Mammary epithelial cell (primary cell): ENCODE measurements at places on chromosomes 5 and 9.

DNA sequence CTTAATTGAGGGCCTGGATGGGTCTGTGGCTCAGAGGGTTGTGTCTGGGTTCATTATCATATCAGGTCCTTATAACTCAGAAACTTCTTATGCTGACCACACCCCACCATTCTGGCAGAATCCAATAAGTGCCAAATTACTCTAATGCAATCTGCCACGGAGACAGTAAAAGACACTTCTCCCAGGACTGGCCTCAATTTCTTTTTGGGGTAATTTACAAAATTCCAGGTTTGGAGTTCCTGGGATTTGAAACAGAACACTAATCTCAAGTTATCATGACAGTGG, 187.8 kb downstream of the GNAQ start:
- no peak for DNase-seq

GRCh38 chr5:107542831-107543231, 127.9 kb downstream of the EFNA5 start:
- peak; percentile 71 for DNase-seq

DNA sequence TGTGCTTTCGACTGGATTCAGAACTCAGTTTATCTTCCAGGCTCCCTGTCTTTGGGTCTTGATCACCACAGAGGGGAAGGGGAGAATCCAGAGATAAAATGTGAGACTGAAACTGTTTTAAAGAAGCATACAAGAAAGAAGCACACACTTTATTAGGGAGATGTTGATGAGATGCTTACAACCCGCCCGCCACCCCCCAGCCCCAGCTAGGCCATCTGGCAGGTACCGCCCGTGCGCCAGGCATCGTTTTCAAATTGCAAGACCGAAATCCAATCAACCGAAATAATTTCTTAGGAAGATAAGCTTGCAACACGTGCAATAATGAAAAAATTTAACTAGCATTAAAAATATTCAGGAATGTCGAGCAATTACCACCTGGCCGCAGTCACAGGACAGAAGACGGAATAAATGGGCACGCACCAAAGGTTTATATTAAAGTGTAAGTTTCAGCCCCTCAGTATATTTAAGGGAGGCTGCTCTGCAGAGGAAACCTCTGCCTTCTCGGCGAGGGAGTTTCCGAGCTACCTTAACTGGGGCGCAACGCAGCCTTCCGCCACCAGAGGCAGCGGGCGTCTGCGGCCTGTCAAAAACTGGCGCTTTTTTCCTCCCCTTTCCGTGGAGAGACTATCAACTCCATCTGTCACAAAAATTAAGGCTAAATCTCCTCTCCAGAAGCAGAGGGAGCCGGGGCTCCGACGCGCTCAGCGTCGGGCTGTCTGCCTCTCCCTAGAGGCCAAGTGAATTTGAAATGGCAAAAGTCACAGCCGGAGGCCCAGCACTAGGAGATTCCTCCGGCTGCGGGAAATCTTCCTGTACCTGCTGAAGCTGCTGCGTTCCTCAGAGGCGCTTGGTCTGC, 996 bp upstream of the GAS1 start:
- DNase-seq: peak; percentile 77

DNA sequence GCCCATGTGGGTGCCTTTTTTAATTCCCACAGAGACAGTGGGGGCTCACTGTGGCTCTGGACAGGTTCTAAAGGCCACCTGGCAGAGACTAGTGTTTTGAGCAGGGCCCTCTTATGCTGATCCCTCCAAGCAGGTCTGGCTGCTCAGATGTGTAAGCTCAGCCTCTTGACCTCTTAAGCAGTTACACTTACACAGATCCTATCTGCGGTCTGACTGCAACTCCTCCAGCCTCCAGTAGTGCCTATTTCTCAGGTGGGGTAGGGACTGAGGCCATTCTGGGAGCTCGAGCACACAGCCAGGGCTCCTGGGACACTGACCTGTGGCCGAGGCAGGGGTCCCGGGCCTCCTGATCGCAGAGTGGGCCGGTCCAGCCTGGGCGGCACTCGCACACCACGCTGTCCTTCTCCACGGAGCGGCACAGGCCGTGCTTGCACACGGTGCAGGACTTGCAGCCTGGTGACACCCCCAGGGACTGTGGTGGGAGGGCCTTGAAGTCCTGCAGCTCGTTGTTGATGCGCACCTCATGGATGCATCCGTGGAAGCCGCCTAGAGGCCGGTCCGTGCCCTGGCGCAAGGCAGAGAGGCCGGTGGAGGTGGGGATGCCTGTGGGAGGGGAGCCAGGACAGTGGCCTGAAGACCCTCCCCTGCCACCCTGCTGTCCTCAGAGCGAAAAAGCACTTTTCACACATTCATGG, 91.9 kb upstream of the PANK3 start:
- no peak for DNase-seq

DNA sequence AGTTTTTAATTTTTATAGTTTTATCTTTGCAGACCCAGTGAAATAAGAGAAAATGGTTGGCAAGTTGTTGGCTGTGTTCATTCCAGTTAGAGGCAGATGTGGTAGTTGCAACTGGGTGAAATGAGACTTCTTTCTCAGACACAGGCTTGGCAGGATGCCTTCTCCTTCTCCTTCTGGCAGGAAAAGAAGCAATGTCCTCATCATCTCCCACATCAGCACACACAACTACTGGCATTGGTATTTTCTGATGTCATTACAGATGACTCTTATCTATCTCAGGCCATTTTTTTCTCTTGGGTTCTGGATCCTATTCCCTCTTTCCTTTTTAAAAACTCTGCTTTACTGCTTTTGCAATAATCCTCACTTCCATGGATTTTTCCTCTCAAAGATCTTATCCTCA, 103.3 kb upstream of the EDIL3 start:
- no peak for DNase-seq

DNA sequence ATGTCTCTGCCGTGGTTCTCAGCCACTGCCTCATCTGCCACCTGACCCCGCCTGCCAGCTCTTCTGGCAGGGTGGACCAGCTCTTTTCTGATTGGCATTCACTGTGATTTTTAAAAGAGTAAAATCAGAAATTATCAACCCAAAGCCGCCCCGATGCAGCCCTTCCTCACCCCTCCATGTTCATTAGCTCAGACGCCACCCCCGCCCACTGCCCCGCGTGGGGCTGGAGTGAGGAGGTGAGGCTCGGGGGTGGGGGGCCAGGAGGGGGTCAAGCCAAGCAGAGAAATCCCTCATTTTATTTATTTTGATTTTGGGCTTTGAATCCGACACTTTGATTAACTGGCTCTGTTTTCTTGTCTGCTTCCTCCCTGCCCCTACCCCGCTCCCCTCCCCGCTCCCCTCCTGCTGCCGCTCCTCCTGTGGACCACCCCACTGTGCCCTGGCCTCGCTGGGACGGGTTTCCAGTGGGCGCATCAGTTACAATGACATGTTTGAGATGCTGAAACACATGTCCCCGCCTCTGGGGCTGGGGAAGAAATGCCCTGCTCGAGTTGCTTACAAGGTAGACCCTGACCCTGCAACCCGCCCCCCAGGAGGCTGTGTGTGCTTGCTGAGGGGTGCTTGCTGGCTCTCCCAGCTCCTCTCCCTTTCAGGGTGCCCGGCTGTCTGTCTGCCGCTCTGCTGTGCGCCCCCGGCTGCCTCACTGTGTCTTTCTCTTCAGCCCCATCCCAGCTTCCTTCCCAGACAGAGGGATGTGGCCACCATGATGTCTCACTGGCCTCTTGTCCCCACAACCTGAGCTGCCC, 224.9 kb downstream of the CACNA1B start:
- DNase-seq: no peak

DNA sequence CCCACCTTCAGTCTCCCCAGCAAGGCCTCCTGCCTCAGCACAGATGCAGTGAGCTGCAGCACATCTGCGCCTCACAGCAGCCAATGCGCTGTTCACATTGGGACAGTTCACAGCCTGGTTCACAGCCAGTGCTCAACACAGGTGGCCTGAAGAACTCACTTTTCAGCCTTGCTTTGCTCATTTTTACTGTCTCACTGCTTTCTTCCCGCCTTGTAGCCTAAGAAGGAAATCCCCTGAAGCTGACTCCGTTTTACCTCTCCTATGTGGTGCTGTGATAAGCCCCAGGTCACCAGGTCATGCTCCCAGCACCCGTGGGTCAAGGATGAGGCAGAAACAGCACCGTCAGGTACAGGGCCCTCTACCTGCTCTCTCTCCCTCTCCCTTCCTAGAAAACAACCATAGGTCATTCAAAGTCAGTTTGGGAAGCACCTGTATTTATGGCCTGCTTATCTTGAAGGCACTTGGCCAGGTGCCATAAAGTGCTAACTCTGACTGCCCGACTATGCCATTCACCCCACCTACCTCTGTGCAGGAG, 1.1 kb downstream of the GCNT4 start:
- DNase-seq: peak; percentile 18

DNA sequence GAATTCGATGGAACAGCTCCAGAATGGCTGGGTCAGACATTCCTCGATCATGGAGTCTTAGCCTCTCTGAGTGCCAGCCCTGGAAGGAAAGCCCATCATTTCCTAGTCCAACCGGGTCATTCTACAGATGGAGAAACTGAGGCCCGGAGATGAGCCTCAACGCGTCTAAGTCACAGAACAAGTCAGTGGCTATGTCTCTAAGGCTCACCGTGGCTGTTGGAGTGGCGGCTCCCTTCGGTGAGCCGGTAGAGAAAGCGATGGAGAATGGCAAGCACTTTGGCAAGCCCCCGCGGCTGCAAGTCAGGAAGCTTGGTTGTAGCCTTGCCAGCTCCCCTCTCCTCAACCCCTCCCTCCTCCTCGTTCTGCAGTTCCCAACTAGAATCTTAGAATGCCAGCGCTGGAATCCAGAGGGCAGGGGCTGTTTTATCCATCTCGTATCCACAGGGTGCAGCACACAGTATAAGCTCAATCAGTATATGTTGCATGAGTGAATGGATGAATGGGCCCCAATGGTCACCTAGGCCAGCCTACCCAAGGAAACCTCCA, 438 bp upstream of the ARSI start:
- no peak for DNase-seq

DNA sequence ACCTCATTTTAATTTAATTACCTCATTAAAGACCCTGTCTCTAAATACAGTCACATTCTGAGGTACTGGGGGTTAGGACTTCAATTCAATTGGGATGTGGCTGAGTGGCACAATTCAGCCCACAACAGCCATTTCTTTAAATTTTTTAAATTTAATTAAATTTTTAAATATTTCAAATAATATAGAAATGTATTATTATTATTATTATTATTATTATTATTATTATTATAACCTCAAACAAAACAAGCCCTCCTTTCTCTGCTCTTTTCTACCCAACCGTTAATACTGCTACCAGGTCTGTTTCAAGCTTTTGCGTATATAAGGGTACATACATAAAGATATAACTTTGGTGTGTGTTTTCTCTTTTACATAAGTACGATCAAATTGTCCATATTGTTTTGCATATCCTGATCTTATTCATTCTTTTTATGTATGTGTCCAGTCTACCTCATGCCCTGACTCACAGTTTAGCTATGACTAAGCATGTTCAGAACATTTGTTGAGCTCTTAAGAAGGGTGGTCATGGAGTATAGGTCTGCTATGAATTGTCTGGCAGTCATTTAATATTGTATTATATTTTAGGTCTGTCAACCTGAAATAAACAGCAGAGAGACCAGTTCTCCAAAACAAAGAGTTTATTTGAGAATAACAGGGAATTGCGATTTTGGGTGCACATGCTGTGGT, 16.1 kb upstream of the RAB14 start:
- DNase-seq: peak; percentile 51

- peak; percentile 52 for DNase-seq
Observed at GRCh38 chr5:138849439-138849838, 25.7 kb downstream of the LRRTM2 start.

DNA sequence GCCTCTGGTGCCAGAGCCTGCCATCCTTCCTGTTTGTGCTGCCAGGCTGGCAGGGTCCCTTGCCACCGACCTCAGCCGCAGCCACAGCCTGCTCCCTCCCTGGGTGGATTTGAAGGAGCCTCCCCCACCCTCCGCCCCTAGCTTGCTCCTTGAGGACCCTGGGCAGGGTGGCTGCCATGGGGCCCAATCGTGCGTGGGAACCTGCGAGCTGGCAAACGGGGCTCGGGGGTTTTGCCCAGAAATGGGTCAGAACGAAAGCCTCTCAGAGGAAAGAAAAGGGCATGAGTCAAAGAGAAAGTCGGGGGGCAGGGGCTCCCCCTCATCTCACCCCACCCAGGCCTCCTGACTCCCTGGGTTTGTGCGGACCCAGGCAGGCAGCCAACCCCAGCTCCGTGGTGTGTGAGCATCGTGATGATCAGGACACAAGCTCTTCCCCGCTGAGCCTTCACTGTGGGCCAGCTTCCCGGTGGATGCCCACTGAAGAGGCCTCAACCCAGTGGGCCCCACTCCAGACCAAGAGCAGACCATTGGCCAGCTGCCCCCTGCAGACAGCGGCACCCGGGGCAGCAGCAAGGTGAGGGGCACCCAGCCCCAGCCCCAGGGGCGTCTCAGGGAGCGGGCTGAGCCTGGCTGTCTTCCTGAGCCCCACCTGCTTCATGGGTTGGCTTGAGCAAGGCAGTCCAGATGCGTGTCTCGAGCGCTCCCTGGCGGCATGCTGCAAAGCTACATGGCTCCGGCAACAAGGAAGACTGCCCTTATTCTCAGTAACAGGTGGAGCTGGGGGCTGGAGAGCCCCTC, 3.0 kb upstream of the FUT7 start:
- DNase-seq: peak; percentile 68

- no peak for DNase-seq
Observed at GRCh38 chr5:1776831-1777230, 22.8 kb downstream of the MRPL36 start.
